ENCODE measurements at places on chromosomes 3 and 15.

DNA sequence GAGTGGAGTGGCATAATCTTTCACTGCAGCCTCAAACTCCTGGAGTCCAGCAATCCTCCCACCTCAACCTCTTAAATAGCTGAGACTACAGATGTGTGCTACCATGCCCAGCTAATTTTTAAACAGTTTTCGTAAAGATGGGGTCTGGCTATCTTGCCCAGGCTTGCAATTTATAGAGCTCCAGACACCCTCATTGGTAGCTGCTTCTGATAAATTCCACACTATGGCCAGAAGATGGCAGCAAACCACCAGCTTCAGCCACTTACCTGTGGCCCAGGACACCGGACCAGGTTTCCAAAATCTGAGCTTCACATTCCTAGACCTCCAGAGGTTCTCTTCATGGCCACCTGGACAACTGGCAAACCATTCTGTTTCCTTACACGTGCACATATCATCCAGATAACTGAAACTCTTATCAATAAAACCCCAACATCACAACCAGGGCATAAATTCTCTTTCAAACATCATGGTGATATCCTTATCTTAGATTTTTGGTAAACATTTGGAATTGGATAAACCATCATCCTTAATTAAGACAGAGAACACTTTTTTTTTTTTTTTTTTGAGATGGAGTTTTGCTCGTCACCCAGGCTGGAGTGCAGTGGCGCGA lies 28.9 kb downstream of the FBXW12 start:
- DNase-seq = peak; percentile 70

DNA sequence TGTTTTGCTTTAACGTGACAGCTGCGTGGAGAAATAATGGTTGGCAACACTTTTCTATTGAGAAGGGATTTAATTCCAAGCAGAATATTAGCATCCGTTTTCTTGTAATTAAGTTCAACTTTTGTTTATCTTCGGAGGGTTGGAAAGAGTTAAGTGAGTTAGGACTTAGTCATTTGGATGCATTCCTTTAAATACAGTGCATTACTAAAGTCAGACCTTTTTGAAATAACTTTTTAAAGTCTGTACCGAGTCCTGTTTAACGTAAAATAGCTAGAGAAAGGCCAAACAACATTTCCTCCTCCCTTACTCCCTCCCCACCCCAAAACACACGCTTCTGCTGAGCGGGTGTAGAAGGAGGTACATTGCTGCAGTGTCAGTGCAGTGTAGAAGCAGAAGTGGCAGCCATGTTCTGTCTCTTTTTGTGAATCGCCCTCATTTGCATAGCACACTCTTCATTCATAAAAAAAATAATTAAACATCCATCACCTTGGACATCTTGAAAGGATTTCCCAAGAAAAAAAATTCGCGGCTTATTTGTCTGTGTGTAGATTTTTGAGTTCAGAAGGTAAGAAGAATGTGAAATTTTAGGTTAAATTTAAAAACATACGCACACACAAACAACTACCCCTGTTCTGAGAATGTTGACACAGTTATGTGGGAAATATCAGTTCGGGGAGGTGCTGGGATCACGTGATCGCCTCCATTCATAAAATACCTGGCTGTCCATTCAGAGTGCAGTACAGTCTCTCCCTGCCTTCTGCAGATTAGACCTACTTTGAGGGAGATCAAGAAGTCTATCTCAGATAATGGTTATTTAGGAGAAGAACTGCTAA lies 1.6 kb downstream of the SPRED1 start:
- peak; percentile 58 for DNase-seq

GRCh38 chr3:127565711-127566110 lies 24.8 kb downstream of the TPRA1 start:
- DNase-seq = no peak

- no peak for DNase-seq
These were observed 100.2 kb downstream of the RYK start for GRCh38 chr3:134150476-134150875.

DNA sequence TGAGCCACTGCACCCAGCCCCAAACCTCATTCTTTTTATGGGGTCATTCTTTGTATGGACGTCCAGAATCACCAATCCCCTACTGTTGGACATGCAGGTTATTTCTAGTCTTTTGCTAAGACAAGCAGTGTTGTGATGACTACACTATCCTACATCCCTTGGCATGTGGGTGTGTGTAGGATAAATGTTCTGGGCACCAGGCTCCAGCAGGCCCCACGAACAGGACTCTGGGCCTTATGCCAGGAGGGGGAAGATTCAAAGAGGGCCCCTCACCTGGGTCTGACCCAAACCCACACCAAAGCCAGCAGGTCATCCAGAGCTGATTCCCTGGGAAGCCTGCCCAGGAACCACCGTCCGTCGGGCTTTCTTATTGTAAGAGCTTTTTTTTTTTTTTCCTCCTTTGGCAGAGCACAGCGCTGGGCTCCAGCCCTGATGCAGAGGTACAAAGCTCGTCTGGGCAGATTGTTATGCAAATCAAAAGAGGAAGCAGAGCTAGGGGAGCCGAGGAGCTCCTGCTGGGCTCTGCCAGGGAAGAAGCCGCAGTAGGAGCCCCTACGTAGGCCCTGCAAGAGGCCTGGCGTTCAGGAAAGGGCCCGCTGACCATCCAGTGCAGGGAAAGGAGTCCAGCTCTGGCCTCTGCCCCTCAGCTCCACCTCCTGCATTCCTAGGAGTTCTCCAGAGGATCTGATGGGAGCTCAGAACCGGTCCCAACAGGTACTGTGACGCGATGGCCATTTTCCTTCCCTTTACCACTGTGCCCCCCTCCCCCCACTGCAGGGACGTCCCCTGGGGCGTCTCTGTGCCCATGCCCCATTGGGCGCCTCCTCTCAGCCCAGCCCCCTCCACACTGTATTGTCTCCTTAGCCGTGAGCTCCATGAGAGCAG lies 29.0 kb upstream of the FURIN start:
- DNase-seq = no peak

DNA sequence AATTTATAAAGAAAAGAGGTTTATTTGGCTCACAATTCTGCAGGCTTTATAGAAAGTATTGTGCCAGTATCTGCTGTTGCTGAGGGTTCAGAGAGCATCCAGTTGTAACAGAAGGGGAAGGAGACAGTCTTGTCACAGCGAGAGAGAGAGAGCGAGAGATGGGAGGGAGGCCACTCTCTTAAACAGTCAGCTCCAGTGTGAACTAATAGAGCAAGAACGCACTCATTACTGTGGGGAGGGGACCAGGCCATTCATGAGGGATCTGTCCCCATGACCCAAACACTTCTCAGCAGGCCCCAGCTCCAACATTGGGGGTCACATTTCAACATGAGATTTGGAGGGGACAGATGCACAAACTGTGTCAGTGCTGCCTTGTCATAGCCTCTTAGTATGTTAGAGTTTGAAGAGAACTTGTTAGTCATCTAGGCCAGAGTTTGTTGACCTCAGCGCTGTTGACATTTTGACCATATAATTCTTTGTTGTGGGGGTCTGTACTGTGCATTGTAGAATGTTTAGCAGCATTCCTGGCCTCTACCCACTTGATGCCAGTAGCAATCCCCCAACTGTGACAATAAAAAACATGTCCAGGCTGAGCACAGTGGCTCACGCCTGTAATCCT lies 15.3 kb downstream of the STARD9 start:
- DNase-seq = no peak

DNA sequence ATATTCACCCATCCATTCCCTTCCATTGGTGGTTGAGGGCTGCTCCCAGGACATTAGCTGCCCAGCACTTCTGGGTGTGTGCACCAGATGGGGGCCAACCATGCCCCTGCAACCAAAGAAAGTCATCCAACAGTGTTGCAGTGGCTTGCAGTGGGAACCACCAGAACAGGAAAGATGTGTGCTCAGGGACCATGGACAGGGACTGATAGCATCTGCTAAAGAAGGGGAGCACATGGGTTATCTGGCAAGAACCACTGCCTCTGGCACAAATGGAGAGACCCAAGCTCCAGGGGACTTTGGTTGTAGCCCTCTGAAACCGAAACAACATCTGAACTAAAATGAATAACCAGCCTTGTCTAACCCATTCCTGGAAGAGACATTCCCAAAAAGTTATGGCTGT lies 8.1 kb downstream of the DCLK3 start:
- no peak for DNase-seq
